Fibroblast of lung (primary cell): ENCODE measurements at places on chromosomes 4 and X. TPM values are rescaled to one million over a fixed set of nuclear protein-coding genes. Genes with fewer than 3 reads are reported as not detected.

Gene EFHC2
- 0.77 and 2.6 TPM in 2 replicates for total RNA-seq

Gene SUPT20HL1
- not detected in 2 replicates for total RNA-seq

Gene CUL4B
- 32.4 and 39.3 TPM in 2 replicates for total RNA-seq

Gene CFAP299
- 2.3 and 16.2 TPM in 2 replicates for total RNA-seq

Gene LDOC1
- 3.6 and 11.9 TPM in 2 replicates for total RNA-seq

Gene KLHL4
- 2.1 and 3.5 TPM in 2 replicates for total RNA-seq

Gene REPS2
- 0.50 and 0.77 TPM in 2 replicates for total RNA-seq

Gene VCX
- total RNA-seq = not detected in 2 replicates

Gene AREG
- 1.5 and 2.0 TPM in 2 replicates for total RNA-seq

Gene ARAP2
- 2.3 and 3.0 TPM in 2 replicates for total RNA-seq

Gene HSPA4L
- total RNA-seq = 8.5 and 10.1 TPM in 2 replicates

Gene VCX2
- not detected in 2 replicates for total RNA-seq

Gene CEP44
- total RNA-seq = 12.6 and 13.5 TPM in 2 replicates

Gene RNF128
- 2.3 and 8.1 TPM in 2 replicates for total RNA-seq

Gene LIMCH1
- 2.8 and 6.2 TPM in 2 replicates for total RNA-seq

Gene CSAG1
- not detected in 2 replicates for total RNA-seq

Gene FAT4
- total RNA-seq = 9.0 and 17.8 TPM in 2 replicates
